ENCODE measurements at places on chromosomes 1 and 21.

GRCh38 chr1:76075188-76075489, 593 bp downstream of the ST6GALNAC3 start:
- DNase-seq, result no peak

DNA sequence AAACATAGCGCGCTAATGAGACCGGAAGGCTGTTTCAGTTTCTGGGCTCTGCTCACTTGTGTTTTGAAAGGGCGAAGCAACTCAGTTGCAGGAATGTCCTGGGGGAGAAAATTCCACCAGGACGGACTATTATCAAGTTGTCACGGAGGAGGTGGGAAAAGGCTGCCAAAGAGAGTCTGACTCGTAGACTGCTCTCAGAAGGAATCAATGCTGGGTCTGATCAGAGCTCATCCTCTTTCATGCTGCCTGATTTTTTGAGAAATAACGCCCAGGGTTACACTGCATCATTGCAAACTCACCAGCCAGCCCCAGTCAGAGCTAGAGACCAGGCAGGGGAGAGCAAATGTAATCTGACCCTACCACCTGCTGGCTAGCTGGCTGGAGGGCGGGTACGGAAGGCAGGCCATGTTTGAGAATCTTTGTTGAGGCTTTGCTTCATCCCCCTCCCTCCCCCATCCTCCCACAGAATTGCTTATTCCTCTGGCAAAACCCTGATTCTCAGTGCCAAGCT, 36.4 kb upstream of the BCL9 start:
- peak; percentile 37 for DNase-seq

DNA sequence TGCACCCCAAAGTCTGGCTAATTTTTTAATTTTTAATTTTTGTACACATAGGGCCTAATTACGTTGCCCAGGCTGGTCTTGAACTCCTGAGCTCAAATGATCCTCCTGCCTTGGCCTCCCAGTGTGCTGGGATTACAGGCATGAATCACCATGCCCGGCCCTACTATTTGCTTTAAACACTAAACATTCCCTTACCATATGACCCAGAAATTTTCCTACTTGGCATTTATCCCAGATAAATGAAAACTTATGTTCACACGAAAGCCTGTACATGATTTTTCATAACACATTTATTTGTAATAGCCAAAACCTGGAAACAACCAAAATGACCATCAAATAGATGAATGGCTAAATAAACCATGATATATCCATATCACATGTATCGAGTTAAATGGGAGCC, 35.8 kb downstream of the NDUFS5 start:
- DNase-seq, result peak; percentile 54

DNA sequence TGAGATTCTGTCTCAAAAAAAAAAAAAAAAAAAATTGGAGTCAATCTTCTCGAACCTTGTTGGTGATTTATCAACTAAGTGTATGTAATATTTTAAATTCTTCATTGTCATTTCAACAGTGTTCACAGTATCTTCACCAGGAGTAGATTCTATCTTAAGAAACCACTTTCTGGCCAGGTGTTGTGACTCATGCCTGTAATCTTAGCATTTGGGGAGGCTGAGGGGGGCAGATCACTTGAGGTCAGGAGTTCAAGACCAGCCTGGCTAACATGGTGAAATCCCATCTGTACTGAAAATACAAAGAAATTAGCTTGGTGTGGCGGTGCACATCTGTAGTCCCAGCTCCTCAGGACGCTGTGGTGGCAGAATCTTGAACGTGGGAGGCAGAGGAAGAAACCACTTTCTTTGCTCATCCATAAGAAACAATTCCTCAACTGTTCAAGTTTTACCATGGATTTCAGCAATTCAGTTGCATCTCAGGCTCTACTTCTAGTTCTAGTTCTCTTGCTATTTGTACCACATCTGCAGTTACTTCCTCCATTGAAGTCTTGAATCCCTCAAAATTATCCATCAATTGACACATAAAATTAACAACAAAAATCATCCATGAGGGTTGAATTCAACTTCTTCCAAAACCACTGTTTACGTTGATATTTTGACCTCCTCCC, 30.4 kb upstream of the EYA3 start:
- no peak for DNase-seq

DNA sequence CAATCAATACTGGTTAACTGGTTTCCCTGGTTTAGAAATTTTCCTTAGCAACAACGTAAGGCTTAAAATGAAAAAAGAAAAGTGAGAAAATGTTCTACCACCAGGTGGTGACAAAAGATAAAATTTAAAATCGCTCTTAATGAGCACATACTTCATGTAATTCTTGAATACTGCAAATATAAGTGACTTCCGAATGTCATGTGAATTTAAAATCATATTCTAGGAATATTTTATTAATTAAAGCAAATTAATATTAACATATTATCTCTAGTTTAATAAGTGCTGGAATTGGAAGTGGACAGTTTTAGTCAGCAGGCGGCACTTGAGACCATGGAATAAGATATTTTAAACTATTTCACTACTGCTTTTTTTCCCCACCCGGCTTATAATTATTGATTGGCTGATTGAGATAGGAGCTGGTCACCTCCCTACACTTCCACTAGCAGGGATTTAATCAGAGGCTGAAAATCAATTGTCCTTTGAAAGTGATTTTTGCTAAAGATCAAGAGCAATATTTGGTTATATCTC, 5.0 kb upstream of the ADAMTS1 start:
- peak; percentile 55 for DNase-seq

DNA sequence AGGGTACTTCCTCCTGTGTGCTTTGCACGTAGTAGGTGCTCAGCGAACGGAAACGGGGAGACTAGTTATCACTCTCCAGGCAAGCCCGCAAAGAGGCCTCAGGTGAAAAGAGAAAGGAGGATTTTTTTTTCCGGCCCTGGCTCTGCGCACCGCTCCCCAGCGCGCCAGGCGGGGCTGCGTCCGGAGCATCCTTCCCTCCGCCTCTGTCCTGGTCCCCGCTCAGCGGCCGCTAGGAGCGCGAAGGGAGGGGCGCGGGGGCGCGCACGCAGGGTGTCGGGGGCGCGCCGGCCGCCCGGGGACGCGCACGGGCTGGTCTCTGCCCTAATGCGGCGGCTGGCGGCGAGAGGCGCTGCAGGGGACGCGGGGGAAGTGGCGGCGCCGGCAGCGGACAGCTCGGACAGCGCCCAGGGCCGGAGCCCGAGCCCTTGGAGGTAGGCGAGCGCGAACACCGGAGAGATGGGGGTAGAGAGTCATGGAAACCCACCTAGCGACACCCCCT, 42.3 kb upstream of the NFASC start:
- peak; percentile 57 for DNase-seq

- DNase-seq, result no peak
Measured at GRCh38 chr1:112504001-112504660, 4.6 kb upstream of the WNT2B start.

GRCh38 chr1:23344987-23345472, 946 bp upstream of the HNRNPR start:
- peak; percentile 25 for DNase-seq

DNA sequence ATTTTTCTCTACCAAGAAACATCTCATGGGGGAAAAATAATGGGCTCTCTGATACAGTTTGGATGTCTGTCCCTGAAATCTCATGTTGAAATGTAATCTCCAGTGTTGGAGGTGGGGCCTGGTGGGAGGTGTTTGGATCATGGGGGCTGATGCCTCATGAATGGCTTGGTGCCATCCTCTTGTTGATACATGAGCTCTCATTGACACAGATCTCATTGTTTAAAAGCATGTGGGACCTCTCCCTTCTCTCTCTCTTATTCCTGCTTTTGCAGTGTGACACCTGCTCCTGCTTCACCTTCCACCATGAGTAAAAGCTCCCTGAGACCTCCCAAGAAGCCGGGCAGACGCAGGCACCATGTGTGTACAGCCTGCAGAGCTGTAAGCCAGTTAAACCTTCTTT, 332.5 kb upstream of the NRIP1 start:
- DNase-seq, result no peak

GRCh38 chr1:166261511-166261910, 94.7 kb upstream of the FAM78B start:
- no peak for DNase-seq

GRCh38 chr1:35845766-35846165, 37.2 kb upstream of the AGO1 start:
- no peak for DNase-seq

DNA sequence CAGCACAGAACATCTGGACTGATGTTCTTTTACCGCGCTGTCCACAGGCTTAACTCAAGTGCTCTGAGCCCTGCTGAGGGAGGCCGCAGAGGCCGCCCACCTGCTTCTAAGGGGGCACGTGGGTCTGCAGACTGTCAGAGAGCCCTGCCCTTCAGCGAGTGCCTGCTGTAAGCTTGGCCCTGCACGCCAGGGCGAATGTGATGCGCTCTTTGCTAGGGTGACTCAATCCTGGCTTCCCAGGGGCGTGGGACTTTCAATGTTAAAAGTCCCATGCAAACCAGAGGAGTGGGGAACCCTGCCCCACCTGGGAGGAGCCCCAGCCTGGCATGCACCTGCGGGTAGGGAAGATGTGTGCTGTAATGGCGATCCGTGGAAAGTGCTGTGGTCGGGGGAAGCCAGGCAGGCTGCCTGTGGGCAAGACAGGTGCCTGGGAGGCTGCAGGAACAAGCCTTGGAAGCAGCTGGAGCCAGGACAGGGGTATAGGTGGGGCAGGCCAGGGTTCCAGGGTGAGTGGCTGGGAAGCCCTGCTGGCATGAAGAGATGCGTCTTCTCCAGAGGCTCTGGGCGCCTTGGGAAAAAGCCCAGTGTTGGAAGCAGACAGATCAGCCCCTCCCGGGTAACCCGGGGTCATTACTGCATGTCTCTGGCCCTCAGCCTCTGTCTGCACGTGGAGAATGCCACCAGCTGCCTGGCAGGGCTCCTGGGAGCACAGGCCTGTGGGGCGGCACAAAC, 594 bp upstream of the PANK4 start:
- peak; percentile 72 for DNase-seq

DNA sequence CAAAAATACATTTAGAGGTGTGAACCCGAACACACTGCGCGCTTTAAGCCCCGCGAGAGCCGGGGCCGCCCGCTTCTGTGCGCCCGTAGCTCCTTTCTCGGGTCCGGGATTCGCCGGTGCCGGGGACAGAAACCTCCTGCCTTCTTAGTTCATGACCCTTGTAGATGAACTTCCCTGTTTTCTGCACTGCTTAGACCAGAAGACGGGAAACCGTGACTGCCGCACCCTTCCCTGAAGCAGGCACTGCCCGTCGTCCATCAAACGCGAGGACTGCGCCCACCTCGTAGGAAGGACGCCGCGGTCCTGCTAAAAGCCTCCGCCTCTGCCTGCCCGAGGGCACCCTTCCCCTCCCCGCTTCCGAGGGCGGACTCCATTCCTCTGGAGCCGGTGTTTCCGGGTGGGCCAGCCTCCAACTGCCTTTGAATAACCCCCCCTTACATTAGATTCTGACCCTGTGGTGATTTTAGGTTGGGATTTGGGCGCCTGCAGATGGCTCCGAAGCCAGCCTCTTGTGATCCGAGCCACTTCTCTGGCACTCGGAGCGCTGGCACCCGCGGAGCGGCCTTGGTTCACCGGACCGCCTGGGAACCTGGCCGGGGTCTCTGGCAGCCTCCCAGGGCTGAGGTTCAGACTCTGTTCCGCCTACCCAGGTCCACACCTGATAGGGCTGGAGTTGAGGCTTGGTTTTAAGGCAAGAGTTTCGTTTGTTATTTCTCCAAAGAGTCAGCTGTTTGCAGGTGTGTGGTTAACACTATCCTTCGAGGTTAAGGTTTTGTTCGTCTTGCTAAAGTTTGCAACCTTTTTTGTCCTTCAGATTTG, 1.2 kb upstream of the PTTG1IP start:
- no peak for DNase-seq

GRCh38 chr1:222060210-222060916, 318.5 kb upstream of the DUSP10 start:
- no peak for DNase-seq

DNA sequence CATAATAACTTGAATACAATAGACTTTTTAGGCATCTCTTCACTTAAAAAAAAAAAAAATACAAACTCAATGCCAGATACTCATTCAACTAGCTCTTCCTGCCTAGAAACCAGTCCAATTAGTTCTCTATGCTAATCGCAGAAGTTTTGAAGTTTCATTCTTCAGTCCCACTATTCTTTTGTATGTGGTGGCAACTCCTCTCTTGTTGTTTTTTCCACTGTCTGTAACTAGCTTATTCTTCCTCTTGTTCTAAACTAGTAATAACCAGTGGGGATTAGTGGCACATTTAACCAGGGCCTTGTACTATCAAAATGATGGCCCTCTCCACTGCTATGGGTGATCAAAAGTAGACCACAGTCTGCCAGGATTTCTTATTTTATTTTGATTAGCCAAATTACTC, 52.5 kb downstream of the SELENOF start:
- DNase-seq, result no peak

DNA sequence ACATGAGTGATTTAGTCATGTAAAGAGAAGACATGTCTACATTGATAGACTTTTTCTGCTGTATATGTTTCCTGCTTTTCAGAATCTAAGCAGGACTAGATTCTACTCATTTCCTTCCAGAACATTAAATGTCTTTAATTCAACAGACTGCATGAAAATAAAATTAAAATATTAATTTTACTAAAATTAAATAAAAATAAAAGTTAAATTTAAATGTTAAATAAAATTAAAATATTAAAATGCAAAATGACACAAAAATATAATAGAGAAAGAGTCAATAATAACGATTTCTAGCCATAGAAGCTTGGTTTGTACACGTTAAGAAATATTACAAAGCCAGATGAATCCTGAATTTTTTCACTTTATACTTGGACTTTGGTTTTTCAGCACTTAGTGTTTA, 552.8 kb upstream of the NR5A2 start:
- no peak for DNase-seq

- DNase-seq, result no peak
Measured at GRCh38 chr21:29257701-29258100, 41.0 kb upstream of the BACH1 start.

DNA sequence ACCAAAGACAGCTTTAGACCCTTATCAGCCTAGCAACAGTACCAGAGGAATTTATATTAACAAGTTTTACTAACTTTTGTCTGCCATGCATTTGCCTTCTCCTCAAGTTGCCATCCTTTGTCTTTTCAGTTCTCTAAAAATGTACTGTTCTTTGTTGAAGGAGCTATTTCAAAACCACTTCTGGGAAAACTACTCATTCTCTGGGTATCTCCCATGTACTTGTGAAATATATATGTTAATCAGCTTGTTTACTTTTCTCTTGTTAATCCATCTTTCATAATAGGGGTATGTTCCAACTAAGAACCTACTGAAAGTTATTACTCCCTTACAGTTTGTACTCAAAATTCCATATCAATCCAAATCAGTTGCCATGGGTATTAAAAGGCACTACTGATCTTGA, 16.3 kb downstream of the DPYD start:
- DNase-seq, result no peak

DNA sequence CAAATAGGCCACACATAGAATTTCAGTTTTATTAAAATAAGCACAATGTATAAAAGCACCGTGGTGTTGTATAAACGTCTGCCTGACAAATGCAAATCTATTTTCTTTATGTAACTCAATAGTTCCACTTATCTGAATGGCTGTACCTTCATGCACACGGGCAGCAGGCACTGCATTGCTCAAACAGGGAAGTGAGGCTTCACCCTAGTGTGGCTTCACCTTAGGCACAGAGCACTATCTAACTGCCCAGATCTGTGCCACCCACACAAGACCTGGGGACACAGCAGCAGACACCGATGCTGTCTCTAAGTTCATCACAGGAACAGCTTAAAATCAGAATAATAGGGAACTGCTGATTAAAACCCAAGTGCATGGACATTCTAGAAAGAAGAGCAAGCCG, 6.0 kb upstream of the KNCN start:
- DNase-seq, result no peak

- DNase-seq, result no peak
Measured at GRCh38 chr1:89354205-89354604, 9.7 kb upstream of the GBP6 start.

- DNase-seq, result no peak
Measured at GRCh38 chr21:42527489-42528158, 14.0 kb downstream of the SLC37A1 start.

All from fibroblast of skin of back (primary cell).